ENCODE measurements at places on chromosomes 7 and 10.
A peak's percentile ranks its signal among the peaks of the same experiment; 100 is the strongest.

DNA sequence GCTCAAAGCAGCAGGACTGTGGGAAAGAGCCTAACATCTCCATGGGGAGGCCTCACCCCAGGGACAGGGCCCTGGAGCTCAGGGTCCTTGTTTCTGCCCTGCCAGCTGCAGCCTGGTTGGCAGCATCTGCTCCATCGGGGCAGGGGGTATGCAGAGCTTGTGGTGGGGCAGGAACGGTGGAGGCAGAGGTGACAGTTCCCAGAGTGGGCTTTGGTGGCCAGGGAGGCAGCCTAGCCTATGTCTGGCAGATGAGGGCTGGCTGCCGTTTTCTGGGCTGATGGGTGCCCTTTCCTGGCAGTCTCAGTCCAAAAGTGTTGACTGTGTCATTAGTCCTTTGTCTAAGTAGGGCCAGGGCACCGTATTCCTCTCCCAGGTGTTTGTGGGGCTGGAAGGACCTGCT is 12.2 kb upstream of the AHCYL2 start:
- no peak for DNase-seq

- DNase-seq = no peak
Observed at GRCh38 chr7:41436139-41436538, 266.8 kb downstream of the INHBA start.

DNA sequence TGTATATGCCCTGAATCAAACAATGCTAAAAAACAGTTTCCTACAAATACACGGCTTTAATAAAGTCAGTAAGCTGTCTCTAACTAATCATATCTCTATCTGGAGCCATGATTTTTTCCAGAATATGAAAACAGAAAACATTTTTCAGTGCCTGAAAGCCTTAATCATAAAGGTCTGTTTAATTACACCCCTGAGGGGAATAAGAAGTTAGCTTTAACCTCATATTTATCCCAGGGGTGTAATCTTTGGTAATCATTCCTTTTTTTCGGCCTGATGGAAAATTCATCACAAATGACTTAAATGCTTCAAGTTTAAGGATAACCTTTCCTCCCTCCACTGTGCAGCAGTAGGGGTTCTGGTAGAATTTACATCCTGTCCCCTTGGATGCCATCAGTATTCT is 124.2 kb downstream of the ATE1 start:
- DNase-seq = no peak

DNA sequence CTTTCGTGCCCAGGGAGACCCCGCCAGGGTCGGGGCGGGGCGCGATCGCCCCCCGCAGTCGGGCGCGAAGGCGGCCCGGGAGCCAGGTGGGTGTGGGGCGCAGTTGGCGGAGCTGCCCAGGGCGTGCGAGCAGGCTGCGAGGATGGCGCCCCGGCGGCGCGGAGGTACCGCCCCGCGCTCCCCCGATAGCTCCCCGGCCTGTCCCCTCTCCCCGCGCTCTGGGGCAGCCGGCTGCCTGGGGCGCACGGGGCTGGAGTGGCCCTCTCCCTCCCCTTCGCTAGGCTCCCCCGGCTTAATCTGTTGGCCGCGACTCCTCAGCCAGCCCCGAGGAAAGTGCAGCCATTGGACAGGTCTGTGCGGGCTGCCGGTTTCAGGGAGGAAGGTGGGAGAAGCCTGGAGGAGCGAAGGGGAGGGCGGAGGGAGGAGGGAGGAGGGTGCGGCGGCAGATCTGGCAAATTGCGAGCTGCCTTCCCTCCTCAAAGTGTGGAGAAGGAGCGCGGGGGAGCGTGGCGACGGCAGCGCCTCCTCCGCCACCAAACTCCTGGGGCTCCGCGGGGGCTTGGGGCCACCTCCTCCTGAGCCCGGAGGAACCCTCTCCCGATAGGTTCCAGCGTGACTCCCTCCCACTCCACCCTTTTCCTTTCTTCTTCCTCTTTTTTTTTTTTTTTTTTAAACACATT is 361 bp upstream of the PLXDC2 start:
- peak; percentile 28 for DNase-seq

GRCh38 chr7:94223375-94224084 is 171.2 kb upstream of the COL1A2 start:
- peak; percentile 38 for DNase-seq

GRCh38 chr7:37728747-37729146 is 45.2 kb downstream of the GPR141 start:
- no peak for DNase-seq

GRCh38 chr7:44587843-44588711 is 6.0 kb upstream of the TMED4 start:
- DNase-seq = peak; percentile 52

DNA sequence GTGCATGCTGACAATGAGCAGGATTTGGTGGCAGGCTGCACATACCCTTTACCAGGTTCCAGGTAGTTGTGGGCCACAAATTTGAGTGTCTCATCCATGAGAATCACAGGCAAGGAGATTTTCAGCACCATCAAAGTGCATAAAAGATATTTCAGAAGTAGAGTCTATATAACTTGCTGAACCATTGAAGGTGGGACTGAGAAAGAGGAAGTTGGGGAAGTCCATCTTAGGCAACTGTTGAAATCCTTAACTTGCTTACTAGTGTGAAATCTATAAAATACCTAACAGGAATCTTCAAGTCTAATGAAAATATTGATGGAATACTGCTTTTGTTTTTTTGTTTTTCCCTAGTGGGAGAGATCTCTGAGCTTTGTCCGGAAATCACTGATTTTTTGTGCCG is 325.1 kb upstream of the PLXDC2 start:
- no peak for DNase-seq

DNA sequence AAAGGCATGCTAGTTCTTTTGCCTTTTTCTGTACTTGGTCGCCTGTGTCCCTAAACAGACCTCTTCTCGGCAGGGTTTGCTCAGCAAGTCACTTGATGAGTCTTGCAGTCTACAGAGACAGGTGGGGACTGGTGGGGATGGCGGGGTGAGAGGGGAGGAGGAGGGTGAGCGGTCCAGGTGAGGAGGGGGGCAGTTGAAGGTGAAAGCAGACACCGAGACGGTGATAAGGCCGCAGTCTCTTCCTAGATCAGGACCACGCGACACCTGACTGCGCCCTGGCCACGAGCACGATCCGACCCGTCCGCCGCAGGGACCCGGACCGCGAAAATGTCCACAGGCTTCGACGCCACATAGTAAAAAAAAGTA is 566 bp downstream of the ASNS start:
- DNase-seq = peak; percentile 87

DNA sequence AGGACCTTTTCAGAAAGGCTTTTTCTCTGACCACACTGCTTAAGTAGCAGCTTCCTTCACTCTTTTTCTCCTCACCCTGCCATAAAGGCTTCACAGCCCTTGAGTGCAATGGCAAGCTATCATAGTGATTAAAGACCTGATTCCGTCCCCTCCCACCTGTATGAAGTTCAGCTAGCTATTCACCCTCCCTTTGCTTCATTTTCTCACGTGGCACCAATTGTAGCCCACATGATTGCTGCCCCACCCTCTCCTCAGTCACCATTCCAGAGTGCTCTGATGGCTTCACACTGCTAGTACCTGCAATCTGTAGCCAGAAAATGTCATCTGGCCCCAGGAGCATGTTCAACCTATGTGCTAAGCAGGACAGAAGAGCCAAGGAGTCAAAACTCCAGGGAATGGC is 523.8 kb downstream of the GRM8 start:
- DNase-seq = no peak
